Lower leg skin (tissue), 4 donors: ENCODE measurements at places on chromosomes 2 and 18. TPM values are rescaled to one million over a fixed set of nuclear protein-coding genes. Genes with fewer than 3 reads are reported as not detected.

- no peak for DNase-seq
These were observed 167.1 kb downstream of the ESCO1 start for GRCh38 chr18:21433436-21433835.

- no peak for DNase-seq
These were observed 562 bp downstream of the CENPA start for GRCh38 chr2:26786207-26787028.

DNA sequence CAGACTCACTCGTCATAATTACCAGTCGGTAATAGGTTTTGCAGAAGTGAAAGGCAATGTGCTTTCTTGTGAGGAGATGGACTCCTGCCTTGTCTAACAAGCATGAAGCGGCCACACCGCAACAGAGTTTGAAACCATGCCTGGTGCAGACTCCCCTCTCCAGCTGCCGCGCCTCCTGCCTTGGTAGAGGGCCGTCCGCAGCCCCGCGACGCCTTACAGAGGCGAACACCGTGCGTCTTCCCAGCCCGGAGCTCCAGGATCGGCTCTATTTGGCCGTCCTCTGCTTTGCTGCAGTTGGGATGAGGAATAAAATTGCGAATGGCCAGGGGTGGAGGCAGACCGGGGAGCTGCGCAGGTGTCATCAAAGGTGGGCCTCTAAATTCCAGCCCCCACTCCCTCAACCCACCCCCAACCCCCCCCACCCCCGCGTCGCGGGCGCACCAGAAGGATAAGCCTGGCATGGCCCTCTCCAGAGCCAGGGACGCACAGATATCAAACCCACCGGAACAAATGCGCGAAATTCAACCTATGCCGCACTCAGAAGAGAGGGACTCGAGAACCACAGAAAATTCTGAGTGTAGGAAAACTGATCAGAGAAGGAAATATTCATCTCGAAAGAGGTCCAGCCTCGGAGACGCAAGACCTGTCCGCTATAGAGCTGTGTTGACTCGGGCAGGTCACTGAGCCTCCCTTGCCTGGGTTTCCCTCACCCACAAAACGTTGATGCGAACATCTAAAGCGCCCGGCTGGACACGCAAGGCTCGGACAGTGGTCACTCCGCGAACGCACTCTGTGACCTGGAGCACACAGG lies 1.1 kb downstream of the TRABD2A start:
- peak; percentile 84 for DNase-seq

DNA sequence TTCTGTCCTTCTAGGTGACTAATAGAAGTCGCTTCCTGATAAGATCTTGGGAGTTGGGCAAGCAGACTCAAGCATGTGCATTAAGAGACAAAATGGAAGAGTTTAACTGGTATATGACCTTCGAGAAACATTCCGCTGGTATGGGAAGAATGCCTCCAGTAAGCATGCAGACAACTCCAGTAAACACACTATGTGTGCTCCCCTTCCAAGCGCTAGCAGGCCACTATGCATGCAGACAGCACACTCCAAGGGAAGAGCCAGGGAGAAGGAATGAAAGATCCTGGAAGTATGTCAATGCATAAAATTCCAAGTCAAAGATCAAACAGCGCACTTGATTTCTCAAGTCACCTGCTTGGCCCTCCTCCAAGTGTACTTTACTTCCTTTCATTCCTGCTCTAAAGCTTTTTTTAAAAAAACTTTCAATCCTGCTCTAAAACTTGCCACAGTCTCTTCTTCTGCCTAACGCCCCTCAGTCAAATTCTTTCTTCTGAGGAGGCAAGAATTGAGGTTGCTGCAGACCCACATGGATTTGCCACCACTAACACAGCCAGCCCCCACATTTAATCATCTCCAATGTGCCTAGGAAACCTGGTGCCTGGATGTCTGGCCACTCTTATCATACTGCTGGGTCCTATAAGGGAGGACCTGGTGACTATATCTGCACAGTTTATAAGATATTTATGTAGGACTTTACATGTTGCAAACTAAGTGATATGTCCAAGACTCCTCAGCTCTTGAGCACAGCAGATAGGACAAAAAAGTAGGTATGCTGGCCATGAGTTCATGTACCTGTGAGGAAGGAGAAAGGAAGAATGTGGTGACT lies 239.8 kb downstream of the PDE11A start:
- no peak for DNase-seq

DNA sequence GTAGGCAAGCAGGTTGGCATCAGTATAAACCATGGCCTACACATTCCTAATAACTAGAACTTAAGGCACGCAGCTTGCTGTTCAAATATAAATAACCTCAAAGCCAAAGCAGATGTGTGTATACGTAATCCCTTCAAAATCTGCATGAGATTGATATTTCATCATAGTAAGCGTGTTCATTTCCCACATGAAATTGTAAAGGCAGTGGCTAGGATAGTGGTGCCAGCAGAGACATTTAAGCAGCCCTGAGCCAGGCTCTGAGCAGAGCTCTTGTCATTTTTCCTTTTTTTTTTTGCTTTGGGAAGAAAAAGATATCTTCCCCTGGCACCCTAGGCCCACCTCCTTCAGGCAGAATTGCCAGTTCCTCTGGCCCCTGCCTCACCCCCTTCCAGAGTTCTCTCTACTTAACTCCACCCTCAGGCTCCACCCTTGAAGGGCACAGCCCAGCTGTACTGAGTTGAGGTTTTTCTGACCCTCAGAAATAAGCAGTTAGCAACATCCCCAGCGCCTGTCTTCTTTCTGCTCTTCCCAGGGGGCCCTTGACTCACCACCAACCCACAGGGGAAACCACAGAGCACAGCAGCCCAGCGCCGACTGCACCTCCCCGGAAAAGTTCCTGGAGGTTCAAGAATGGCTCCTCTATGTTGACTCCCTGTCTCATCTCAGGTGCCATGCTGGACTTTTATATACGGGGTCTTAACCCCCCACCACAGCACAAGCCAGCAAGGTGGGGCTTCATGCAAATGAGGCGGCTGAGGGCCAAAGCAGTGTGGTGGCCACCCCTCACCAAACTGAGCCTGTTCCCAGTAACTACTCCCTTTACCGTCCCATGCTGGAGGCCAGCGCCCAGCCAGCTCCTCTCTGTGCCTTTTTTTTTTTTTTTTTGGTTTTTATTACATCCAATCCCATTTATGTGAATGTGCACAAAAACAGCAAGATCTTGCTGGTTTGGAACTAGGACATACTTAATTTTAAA lies 84.7 kb downstream of the EHD3 start:
- no peak for DNase-seq

DNA sequence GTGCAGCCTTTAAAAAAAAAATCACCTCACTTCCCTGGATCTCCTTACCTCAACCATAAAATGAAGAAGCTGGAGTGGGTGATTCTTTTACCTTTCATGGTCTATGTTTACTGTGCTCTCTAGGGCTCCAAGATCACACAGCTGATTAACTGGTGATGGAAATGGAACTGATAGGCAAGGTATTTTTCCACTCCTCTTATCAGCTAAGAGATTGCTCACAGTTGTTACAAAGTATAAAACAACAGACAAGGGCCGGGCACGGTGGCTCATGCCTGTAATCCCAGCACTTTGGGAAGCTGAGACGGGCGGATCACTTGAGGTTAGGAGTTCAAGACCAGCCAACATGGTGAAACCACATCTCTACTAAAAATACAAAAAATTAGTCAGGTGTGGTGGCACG lies 14.5 kb downstream of the RPS27A start:
- no peak for DNase-seq

DNA sequence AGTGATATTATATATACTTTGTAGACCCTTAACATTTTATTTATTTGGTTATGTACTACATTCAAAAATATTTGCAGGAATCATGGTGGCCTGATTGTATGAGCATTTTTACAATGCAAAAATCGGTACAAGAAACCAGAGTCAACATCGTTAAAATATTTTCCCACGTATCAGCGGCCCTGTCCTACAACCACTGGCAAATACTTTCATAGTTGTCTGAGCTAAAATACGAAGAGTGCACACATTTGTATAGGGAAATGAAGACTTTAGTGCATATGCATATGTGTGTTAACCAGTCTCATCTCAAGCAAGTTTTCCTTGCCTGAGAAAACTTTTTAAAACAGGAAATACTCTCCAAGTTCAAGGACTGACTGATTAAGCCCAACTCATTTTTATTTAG lies 35.9 kb downstream of the CCDC102B start:
- DNase-seq, result no peak

DNA sequence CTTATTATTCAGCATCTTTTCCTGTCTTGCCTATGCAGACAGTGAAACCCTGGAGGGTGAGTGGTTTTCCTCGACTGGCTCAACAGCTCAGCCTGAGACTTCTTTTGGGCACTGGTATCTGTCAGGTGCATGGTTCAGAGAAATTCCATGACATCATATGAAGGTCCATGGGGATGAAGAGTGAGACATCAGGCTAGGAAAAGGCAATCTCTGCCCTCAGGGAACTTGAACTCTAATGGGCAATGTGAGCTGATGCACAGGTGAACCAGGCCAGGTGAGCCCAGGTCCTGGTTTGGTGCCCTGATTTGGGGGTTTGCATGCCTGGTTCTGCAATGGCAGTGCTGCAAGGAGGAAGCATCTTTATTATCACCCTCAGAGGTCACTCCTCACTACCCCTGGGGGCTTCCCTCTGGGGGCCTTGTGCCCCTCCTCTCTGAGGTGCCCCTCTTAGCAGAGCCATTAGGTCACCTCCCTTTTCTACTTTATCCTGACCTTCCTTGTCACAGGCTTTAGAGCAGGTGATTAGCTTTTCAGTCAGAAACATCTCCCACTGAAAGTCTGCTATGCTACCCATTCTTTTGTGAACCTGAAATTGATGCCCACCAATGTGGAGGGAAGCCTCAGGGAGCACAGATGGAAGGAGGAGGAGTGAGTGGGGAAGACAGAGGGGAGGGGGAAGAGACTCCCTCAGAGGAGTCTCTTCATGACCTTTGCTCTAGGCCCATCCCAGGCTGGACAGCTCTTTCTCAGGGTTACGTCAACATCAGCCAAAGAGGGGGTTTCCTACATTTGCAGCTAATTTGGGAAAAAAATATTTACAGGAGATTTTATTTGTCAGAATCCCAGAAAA lies 47.3 kb downstream of the MERTK start:
- DNase-seq, result no peak

DNA sequence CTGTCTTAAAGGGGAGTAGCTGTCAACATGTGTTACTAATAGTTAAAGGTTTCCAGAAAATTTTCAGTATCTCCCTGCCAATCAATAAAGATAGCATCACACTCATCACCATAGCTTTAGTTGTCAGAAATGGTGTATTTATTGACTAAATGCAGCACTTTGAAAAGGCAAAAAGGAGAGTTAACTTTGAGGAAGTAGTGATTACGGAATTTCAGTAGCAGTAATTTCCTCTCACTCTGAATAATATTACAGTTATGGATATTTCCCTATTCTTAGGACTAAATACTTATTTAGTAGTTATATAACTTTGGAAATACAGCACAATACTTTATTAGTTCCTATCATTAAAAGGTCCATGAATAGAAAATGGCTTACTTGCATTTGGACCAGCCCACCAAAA lies 250.5 kb downstream of the CAMKMT start:
- no peak for DNase-seq

DNA sequence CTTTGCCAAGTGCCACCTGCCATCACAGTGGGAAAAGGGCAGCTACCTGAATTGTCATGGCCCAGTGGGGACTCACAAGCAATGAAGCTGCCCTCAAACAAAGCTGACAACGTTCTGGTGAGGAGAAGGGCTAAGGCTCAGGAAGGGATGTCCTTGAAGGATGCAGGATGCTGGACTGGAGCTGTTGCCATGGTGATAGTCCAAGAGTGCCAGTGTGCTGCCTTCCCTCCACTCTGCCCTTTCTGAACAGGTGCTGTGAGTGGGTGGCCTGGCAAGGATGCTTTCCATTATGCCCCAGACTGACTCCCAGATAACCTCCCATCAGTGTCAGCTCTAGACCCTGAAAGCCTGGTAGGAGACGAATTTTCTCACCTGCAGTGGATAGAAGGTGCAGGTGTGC lies 137.8 kb upstream of the GYPC start:
- no peak for DNase-seq

DNA sequence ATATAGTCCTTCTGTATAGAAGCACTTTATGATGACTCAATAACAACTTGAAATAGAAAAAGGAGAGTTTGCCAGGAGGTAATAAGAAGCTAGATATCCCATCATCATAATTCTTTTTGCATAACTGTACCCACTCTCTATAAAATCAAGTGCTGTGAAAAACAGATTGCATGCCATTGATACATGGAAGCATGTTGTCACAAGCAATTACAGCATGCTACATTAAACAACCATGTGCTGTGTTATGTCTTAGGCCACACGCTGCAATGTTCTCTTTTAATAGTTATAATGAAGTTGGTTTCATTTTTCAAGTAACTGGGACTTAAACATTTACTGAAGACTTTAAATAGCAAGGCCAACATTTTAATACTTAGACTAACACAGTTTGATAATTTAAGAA lies 264.2 kb downstream of the RPRM start:
- DNase-seq, result no peak

- no peak for DNase-seq
These were observed 481.9 kb upstream of the SPRED2 start for GRCh38 chr2:65914244-65914786.

- DNase-seq, result no peak
These were observed 344.9 kb downstream of the RND3 start for GRCh38 chr2:150142561-150142960.

DNA sequence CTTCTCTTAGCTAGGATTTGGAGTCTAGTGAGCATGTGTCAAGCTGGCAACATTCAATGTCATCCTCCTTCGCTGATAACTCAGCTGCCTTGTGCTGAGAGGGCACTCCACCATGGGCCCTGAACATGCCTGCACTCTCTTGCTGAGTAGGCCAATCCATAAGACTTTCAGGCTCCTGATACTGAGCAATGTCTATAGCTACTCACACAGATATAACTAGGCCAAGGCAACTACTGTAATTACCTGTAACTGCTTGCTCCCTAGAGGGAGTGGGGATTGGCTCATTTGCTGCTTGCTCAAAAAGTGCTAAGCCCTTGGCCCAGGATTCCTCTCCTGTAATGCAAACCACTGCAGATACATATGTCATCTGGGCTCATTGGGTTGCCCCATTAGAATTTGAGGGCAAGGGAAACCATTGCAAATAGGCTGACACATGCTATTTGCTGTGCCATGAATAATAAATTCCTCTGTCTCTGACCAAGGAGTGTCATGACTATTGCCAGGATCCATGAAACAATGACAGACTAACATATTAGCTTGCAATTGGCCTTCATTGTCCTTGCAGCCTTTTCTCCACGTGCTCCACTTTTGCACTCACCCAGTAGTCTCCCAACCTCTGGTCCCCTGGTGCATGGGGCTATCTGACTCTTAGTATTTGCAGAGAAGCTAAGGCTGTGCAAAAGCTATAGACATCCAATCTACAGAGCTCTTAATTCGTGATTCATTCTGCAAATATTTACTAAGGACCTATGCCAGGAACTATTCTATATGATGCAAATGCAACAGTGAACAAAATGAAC lies 36.9 kb upstream of the BMPR2 start:
- no peak for DNase-seq

GRCh38 chr2:229703909-229704630 lies 10.3 kb downstream of the DNER start:
- DNase-seq, result no peak

The EPB41L5 gene
- 25.4 TPM for total RNA-seq

The CNDP1 gene
- total RNA-seq, result 2.4 TPM

The EIF5B gene
- 28.6 TPM for total RNA-seq

The MOGAT1 gene
- total RNA-seq, result not detected

The ACMSD gene
- total RNA-seq, result not detected

The XDH gene
- 0.30 TPM for total RNA-seq

The FAM237A gene
- not detected for total RNA-seq

The ERMN gene
- not detected for total RNA-seq

The ALPI gene
- total RNA-seq, result not detected
